ENCODE measurements at places on chromosomes 11 and 22.
A peak's percentile ranks its signal among the peaks of the same experiment; 100 is the strongest.

- no peak for DNase-seq
Measured at GRCh38 chr11:64146036-64146955, 19.6 kb downstream of the MACROD1 start.

GRCh38 chr11:117929916-117930570, 841 bp upstream of the TMPRSS13 start:
- DNase-seq: no peak

DNA sequence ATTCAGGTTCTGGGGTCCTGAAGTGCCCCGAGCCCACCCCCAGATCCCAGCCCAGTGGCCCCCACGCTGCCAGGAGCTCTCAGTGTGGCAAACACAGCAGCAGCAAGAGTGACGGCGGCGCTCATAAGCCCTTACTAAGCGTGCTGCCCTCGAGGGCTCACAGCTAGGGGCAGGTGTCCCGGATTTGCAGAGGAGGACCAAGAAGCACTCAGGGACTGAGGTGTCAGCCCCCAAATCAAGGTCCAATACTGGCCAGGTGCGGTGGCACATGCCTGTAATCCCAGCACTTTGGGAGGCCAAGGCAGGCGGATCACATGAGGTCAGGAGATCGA, 25.4 kb downstream of the CELSR1 start:
- no peak for DNase-seq

DNA sequence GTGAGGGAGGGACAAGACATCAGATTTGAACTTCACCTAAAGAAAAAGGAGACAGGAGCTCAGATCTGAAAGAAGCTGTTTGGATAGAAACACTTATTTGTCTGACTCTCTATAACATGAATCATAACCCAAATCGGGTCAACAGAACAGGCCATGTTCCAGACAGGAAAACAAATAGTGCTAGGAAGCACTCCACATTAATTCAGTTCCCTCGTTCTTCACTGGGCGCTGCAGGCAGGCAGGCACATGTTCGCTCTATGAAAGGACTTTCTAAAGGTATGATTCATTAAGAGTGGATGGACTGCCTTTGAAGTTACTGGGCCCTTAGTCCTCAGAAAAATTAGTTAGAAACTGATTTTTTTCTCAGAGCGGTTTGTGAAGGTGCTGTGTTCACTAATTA, 137.5 kb upstream of the TRPC6 start:
- DNase-seq: no peak

- no peak for DNase-seq
Measured at GRCh38 chr22:19622061-19622441, 92.3 kb upstream of the SEPTIN5 start.

DNA sequence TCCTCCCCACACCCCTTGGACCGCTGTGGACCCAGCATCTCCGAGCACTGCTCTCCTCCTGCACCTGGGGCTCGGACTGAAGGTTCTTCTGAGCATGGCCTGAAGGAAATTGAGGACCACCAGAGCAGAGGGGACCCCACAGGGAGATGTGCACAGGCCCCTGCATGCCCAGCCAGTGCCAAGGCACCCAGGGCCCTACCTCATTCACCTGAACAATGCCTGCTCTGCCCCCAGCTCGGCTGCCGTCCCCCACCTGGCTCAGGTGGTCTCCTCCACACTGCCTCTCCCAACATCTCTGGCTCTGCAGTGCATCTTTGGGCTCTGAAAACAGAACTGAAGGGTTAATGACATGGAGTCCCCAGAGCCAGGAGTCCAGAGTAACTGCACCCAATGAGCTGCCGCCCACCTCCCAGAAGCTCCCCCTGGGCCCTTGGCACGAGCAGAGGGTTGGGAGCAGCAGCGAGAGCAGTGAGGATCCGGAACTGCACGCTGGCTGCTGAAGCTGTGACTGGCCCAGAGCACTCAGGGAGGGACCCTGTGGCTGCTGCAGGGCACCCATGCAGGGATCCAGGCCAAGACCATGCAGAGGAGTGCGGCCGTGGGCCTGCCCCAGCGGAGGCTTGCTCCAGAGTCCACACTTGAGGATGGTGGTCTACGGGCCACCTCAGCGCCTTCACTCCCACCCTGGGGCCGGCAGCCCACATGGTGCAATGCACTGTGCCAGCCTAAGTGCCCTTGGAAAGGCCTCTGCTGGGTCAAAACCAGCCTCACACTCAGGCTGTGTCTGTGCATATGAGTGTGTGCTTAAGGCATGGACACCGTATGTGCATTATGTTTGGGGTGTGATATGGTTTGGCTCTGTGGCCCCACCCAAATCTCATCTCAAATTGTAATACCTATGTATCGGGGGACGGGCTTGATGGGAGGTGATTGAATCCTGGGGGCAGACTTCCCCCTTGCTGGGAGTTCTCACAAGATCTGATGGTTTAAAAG, 686.1 kb downstream of the TBC1D22A start:
- no peak for DNase-seq

DNA sequence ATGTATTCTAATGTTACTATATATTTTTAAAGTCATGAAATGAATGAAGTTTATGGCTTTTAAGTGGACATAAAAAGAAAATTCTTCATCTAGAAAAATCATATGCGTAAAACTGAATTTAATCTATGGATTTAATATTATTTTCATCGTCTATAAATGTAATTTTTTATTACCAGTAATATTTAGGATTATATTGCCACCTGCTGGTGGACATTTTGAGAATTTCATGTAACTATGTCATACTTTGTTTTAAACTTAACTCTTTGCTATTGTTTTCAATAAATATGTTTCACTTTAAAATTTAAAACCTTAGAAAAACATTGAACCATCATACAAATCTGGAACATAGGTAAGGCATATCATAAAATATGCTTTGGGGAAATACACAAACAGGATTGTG, 66.5 kb upstream of the CEP126 start:
- no peak for DNase-seq

GRCh38 chr22:42436404-42436803, 4.2 kb upstream of the NFAM1 start:
- no peak for DNase-seq

DNA sequence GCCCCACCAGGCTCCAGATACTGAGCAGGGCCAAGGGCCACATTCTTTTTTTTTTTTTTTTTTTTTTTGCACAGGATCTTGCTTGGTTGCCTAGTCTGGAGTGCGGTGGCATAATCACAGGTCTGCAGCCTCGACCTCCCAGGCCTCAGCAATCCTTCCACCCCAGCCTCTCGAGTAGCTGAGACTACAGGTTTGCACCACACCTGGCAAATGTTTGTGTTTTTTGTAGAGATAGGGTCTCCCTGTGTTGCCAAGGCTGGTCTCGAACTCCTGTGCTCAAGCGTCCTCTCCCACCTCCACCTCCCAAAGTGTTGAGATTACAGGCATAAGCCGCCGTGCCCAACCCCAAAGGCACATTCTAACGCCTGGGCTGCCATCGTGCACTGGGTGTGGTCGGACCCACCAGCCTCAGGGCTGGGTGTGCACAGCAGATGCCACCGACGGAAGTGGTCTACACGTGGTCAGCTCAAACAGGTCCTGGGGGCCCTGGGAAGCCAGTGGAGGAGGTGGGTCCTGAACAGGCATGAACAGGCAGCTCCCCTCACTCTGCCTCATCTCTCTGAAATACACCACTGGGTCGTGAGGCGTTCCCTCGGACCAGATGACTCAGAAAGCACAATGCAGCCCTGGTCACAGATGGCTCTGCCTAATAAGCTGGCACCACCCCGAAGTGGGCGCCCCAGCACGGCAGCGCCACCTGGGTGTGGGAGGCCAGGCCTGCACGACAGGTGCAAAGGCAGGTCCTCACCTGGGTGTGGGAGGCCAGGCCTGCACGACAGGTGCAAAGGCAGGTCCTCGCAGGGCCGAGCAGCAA, 5.1 kb upstream of the B4GALNT4 start:
- DNase-seq: peak; percentile 45

DNA sequence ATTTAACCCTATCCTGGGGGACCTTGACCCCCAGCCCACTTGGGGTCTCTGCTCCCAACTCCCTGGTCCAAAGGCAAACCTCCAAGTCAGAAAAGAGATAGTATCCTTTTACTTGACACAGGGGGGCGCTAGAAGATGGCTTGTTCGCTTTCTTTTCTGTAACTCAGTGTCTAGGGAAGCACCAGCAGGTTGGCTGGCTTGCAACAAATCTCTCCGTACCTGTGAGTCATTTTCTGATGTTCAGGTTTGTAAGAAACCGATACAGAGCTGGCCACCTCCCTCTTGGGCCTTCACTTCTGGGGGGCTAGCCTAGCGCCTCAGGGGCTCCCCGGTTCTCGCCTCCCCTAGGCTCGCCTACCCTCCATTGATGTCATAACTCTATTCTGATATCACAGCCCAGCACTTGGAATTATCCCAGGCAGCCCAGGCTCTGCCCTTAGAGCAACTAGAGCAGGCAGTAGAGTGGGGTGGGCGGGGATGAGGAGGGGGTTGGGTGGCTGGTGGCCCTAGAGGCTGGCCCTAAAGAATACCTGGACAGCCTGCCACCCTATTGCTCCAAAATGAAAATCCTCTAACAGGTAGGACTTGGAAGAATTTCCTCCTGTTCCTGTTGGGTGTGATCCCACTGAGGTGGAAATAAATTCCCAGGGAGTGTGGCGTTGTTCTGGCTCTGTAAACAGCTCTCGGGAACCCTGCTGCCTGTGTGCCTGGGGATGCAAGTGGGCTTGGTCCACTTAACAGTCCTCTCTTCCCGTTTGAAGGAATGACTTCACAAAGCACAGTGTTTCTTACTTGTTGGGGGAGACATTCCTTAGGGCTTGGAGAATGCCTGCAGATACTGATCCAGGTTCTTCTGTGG, 69.4 kb downstream of the OSBP2 start:
- DNase-seq: no peak

GRCh38 chr11:74006743-74007304, 2.1 kb downstream of the UCP3 start:
- DNase-seq: no peak

- DNase-seq: no peak
Measured at GRCh38 chr11:11567936-11568650, 53.7 kb downstream of the GALNT18 start.

- DNase-seq: no peak
Measured at GRCh38 chr11:47409440-47410369, 1.3 kb downstream of the SLC39A13 start.

- DNase-seq: no peak
Measured at GRCh38 chr11:61754534-61755482, 2.4 kb downstream of the MYRF start.

GRCh38 chr11:132028380-132029240, 658.2 kb downstream of the NTM start:
- DNase-seq: no peak

- no peak for DNase-seq
Measured at GRCh38 chr22:45515676-45516075, 13.0 kb downstream of the FBLN1 start.

DNA sequence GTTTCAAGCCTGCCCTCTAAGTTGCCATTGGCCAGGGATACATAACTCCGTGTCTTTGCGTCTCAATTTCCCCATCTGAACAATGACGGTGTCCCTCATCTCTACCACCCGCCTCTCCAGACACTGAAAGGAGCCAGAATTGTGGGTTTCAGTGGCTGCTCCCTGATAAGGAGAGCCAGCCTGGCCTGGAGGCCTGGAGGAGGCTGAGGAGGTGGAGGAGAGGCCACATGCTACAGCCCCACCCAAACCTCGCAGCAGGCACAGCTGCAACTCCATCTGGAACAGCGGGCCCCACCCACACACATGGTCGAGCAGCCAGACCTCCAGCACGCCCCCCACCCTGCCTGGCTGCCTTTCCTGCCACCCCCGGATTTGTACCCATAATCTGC, 34.4 kb upstream of the CD82 start:
- DNase-seq: no peak

DNA sequence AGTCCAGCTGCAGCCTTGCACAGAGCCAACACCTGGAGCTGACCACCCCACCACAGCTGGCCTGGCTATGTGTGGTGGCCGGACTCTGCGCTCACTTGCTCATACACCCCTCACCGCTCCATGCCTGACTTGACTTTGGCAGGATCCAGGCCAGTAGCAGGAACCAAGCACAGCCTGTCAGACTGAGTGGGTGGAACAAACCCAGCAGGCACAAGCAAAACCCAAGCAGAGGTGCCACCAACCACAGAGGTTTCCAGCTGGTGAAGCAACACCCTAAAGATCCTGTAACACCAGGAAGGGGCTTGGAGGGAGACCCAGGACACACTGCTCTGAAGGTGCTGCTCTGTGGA, 44.9 kb upstream of the WNT11 start:
- no peak for DNase-seq

- no peak for DNase-seq
Measured at GRCh38 chr11:78647986-78648875, 73.6 kb upstream of the NARS2 start.

GRCh38 chr11:113405724-113406478, 18.3 kb downstream of the ANKK1 start:
- no peak for DNase-seq

- DNase-seq: no peak
Measured at GRCh38 chr11:69107413-69107812, 48.3 kb upstream of the SMIM38 start.

DNA sequence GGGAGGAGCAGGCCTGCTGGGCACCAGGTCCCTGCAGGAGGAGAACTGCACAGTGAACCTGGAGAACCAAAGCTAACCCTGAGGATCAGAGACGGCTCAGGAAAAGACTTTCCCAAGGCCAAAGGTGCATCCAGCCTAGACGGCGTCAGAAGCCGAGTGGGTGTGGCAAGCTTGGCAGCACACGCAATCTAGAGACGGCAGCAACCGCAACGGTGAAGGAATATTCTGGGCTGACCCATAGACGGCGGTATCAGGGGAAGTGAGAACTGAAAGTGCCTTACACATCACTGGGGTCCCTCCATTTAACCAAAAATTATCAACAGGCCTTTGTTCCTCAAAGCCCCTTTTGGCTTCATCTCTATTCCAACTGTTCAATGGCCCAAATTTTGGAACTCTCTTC, 26.2 kb downstream of the SPATA19 start:
- DNase-seq: no peak

DNA sequence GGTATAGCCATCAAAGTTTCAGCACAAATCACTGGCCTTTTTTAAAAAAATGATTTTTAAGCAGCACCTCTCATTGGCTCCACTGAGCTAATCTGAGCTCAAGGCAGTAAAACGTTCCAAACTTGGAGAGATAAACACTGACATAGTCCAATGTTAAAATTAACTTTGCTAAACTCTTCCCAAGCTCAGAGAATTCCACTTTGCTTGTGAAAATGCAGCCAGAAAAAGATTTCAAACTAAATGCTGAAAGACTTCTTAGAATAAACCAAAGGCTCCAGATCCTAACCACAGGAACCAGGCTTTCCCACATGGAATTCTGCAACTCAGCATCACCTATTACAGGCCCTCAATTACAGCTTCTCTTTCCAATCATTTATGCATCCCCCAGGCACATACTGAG, 84.7 kb upstream of the GDPD4 start:
- DNase-seq: no peak

GRCh38 chr11:92886243-92886905, 83.1 kb upstream of the MTNR1B start:
- DNase-seq: no peak

- DNase-seq: no peak
Measured at GRCh38 chr22:30969532-30970355, 679 bp downstream of the TUG1 start.

DNA sequence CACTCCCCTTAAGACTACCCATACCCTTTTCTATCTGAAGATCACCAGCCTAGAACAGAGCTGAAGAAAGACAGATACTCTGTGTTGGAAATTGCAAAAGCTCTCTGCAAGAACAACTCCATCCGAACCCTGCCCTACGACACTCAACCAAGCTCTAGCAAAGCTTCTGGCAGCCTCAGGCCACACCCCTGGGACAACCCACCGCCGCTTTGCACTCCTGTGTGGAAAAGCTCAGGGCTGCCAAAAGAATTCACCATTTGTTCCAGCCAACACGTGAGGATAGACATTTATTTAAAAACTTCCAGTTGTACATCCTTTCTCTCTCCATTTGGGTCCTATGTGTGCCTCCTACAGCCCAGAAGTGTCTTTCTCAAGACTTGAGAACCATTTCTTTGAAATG, 62.4 kb upstream of the CD5 start:
- no peak for DNase-seq

- DNase-seq: no peak
Measured at GRCh38 chr22:18983120-18983651, 47.1 kb upstream of the PRODH start.
